ENCODE measurements at places on chromosomes 1 and 21. TPM values are rescaled to one million over a fixed set of nuclear protein-coding genes. Genes with fewer than 3 reads are reported as not detected.

DNA sequence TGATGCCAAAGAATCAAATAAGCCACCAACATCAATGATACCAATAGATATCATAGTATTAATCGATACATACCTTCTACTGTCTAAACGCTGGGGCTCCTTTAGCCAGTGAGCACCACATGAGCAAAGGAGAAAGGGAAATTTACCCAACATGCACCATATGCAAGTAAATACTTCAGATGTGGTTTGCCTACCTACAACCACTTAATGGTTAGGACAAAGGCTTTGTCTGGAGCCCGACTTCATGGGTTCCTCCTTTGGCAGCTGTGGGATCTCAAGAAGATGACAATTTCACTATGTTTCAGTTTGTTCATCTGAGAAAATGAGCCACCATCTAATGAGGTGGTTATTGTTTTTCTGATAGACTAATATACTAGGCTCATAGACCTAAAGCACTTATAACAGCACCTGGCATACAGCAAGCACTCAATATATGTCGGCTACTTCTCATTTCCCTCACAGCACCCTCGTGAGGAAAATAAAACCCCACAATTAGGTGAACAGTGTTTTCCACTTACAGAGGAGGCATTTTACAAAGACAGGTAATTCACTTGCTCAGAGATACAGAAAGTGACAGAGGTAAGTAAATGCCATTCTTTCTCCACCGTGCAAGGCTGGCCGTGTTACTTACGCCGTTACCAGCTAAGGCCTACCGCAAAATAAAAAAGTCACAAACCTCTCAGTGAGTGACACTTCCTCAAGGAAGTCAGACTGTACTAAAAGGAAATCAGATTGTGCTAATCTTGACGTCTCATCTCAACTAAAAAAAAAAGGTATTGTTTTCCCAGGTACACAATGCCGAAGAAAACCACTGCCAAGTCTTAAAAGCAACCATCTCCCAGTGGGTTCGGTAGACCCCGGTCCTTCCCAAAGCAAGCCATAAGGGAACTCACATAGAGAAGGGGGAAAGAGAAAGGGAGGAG is 1.6 kb downstream of the TTC13 start:
- peaks cover 39% of the 10 kb centered on the region for H3K4me1 ChIP-seq
- peaks cover 36% of the 10 kb centered on the region for H3K36me3 ChIP-seq
- peak overlapping the region; percentile 94 for H3K27ac ChIP-seq
- H3K27me3 ChIP-seq: no peaks in the 10 kb centered on the region
- peak overlapping the region; percentile 97 for H3K4me3 ChIP-seq
- DNase-seq: no peak

DNA sequence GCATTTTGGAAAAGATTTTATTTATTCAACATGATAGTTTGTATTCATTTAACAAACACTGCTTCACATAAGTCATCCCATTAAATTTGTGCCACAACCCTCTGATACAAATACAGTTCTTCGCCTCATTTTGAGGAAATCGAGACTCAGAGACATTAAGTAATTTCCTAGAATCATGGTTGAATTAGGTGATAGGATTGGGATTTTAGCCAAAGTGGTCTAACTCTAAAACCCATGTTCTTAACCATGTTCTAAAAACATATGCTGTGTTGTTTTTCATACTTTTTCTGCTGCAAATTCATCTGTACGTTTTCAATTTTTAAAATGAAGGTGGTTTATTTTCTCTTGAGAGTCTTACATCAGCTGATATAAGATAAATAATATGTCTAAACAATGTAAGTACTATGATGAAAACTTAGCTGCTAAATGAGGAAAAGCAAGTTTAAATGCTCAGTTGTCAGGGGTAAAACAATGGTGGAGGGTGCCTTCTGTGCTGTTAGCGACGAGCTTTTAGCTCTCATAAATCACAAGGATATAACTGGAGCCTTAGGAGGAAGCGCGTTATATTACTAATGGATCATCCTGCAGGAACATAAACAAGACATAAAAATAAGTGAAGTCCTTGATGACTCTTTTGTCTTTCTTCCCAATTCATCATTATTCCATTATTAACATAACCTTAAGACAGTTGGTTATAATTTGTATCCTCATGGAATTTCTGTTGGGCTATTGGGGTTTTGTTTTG is 97.7 kb downstream of the CACHD1 start:
- H3K27me3 ChIP-seq: no peaks in the 10 kb centered on the region
- no peak for DNase-seq
- no peak overlapping the region for H3K27ac ChIP-seq
- H3K4me1 ChIP-seq: no peaks in the 10 kb centered on the region

DNA sequence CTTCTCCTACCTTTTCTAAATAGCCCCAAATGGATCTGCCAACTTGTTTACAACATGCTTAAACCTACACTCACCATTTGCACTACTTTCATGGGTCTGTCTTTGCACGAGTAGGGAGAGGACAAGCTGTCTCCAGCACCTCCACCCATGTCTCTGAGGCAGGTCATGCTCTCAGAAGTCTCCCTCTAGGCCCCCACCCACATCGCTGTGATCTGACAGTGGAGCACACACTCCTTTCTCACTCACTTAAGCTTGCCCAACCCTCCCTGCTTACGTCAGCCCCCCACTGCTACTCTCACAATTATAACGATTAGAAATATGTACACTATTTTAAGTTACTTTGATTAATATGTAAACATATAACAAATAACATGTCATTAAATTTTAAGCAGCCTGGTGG is 141.1 kb downstream of the KCNH1 start:
- H3K27me3 ChIP-seq: peaks cover 27% of the 10 kb centered on the region
- no peak overlapping the region for H3K4me3 ChIP-seq
- H3K4me1 ChIP-seq: no peaks in the 10 kb centered on the region
- H3K27ac ChIP-seq: no peak overlapping the region
- no peak for DNase-seq

GRCh38 chr1:205015241-205015640 is 27.8 kb upstream of the CNTN2 start:
- DNase-seq: no peak
- no peaks in the 10 kb centered on the region for H3K27me3 ChIP-seq
- H3K4me3 ChIP-seq: no peak overlapping the region
- no peaks in the 10 kb centered on the region for H3K4me1 ChIP-seq
- no peaks in the 10 kb centered on the region for H3K36me3 ChIP-seq

GRCh38 chr1:200154069-200154767 is 126.7 kb downstream of the NR5A2 start:
- H3K27me3 ChIP-seq: no peaks in the 10 kb centered on the region
- H3K4me3 ChIP-seq: peak overlapping the region; percentile 71
- peaks cover 5% of the 10 kb centered on the region for H3K36me3 ChIP-seq
- H3K27ac ChIP-seq: peak overlapping the region; percentile 94
- peaks cover 43% of the 10 kb centered on the region for H3K4me1 ChIP-seq

GRCh38 chr1:244397131-244397530 is 54.6 kb downstream of the ADSS2 start:
- peak overlapping the region; percentile 1 for H3K27ac ChIP-seq
- DNase-seq: no peak
- no peaks in the 10 kb centered on the region for H3K27me3 ChIP-seq
- H3K4me1 ChIP-seq: peaks cover 10% of the 10 kb centered on the region

DNA sequence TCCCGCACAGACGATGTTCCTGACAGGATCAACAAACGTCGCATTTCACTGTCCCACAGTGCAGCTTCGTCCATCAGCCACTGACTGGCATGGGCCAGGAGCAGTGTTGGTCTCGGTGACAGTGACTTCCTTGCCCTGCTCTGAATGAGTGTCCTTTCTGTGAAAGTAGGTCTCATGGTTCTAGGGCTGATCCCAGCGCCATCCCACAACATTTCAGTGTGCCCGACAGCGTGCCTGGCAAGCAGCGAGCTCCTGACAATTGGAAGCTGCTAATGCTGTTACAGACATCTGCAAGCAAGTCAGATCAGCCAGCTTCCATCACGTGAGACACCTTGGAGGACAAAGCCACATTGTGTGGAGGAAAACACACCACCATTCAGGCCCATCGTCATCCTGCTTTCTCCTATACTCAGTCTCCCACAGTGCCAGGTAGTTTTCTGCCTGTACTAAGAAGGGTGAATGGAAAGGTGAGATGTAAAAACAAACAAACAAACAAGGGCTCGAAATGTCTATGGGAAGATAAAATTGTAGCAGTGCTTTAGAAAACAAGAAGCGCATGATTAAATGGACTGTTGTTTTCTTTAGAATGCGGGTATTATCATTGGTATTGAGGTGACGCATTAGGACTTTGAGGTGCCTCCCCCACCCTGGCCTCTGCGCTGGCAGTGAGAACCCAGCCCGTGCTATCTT is 21.9 kb downstream of the ERRFI1 start:
- no peak for DNase-seq
- H3K27me3 ChIP-seq: no peaks in the 10 kb centered on the region
- peaks cover 12% of the 10 kb centered on the region for H3K36me3 ChIP-seq
- H3K4me3 ChIP-seq: no peak overlapping the region
- H3K27ac ChIP-seq: no peak overlapping the region

GRCh38 chr1:66207484-66207883 is 326.5 kb upstream of the SGIP1 start:
- H3K36me3 ChIP-seq: peaks cover 2% of the 10 kb centered on the region
- H3K27ac ChIP-seq: no peak overlapping the region
- H3K4me1 ChIP-seq: no peaks in the 10 kb centered on the region
- no peak overlapping the region for H3K4me3 ChIP-seq
- no peaks in the 10 kb centered on the region for H3K27me3 ChIP-seq

- DNase-seq: peak; percentile 7
- H3K4me1 ChIP-seq: peaks cover 4% of the 10 kb centered on the region
- H3K4me3 ChIP-seq: no peak overlapping the region
- no peaks in the 10 kb centered on the region for H3K27me3 ChIP-seq
These were observed 96.5 kb downstream of the DTL start for GRCh38 chr1:212132025-212132424.

- H3K36me3 ChIP-seq: no peaks in the 10 kb centered on the region
- DNase-seq: no peak
- no peak overlapping the region for H3K4me3 ChIP-seq
These were observed 31.4 kb downstream of the PGBD5 start for GRCh38 chr1:230394741-230395140.

DNA sequence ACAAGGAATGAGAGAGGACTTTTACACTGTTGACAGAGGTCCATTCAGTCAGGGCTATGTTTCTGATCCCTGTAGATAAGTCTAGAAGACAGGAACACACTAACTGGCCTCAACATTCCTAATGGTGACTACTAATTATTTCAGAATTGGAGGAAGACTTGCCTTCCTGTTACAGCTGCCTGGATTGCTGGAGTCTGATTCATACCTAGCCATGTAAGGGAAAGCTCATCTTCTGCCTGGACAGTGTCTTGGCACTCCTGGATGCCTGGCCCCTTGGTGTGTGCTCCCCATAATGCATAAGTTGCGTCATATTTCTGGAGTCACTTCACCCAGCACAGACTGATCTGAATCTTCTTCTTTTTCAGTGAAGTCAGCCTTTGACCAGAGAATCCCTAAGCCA is 326.0 kb upstream of the RUNX1 start:
- no peak overlapping the region for H3K27ac ChIP-seq
- no peaks in the 10 kb centered on the region for H3K4me1 ChIP-seq
- no peaks in the 10 kb centered on the region for H3K36me3 ChIP-seq

DNA sequence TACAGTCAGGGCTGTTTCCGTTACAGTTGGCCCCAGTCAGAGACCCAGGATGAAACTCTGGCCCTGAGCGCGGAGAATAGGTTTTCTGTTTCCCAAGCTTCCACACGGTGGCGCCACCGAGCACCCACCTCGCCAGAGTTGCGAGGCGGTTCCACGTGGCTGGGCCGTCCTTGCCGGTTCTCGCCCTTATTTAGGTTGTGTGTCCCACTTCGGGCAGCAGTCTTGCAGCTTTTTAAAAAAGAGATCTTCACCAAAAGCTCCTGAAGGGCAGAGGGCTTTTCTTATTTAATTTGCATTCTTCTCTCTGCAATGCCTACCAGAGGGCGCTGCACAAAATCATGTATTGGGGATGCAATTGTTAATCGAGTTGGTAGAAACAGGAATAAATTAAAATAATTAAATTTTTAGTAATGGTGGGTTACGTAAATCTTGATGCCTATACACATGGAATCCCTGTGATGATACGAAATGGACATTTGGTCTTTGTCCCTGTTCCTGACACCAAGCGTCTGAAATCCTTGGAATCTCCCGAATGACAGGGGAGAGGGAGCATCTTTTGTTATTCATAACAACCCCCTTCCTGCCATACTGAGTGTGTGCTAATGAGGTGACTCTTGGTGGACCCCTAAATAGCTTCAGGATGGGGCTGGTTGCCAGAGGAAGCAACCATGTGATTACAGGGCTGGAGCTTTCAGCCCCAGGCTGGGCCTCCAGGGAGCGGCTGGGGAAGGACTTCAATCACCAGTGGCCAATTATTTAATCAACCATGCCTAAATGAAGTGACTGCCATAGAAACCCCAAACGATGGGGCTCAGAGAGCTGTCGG is 5.6 kb upstream of the S100A7 start:
- no peak overlapping the region for H3K4me3 ChIP-seq
- peak; percentile 65 for DNase-seq
- peaks cover 2% of the 10 kb centered on the region for H3K4me1 ChIP-seq

- no peaks in the 10 kb centered on the region for H3K4me1 ChIP-seq
- no peaks in the 10 kb centered on the region for H3K36me3 ChIP-seq
- H3K27me3 ChIP-seq: no peaks in the 10 kb centered on the region
- DNase-seq: no peak
- no peak overlapping the region for H3K27ac ChIP-seq
- no peak overlapping the region for H3K4me3 ChIP-seq
These were observed 183.1 kb upstream of the KAZN start for GRCh38 chr1:14415396-14415795.

SPRR1A gene
- not detected for total RNA-seq

PCP4L1 gene
- 0.39 TPM for total RNA-seq

RIMKLA gene
- total RNA-seq: 8.1 TPM

DCDC2B gene
- total RNA-seq: not detected

C1orf35 gene
- 24.4 TPM for total RNA-seq

MAST2 gene
- 19.0 TPM for total RNA-seq
